ENCODE measurements at places on chromosomes 1 and 21. TPM values are rescaled to one million over a fixed set of nuclear protein-coding genes. Genes with fewer than 3 reads are reported as not detected.

DNA sequence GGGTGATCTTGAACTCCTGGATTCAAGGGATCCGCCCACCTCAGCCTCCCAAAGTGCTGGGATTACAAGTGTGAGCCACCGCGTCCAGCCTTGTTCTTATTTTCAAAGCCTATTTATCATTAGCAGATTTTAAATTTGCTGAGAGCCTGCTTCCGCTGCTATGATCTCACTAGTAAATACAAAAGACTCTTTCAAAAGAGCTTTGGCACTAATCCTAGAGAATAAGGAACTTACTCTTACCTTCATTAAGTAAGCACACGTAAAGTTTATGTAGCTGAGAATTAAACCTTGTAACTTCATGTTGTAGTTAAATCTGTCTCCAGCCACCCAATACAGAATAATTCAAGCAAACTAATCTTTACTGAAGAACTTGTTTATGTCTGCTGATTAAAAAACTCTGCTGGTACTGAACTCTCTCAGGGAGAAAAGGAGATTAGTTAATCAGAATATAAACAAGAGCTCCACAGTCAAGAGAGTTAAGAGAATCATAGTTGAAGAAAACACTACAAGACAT lies 72.3 kb downstream of the RUSC1 start:
- H3K27ac ChIP-seq = no peak overlapping the region
- H3K27me3 ChIP-seq = no peaks in the 10 kb centered on the region
- H3K36me3 ChIP-seq = peaks cover 57% of the 10 kb centered on the region
- H3K4me1 ChIP-seq = no peaks in the 10 kb centered on the region
- no peak for DNase-seq

GRCh38 chr1:112058815-112059450 lies 69.5 kb upstream of the KCND3 start:
- DNase-seq = no peak
- H3K4me3 ChIP-seq = no peak overlapping the region
- no peaks in the 10 kb centered on the region for H3K36me3 ChIP-seq
- H3K27me3 ChIP-seq = peaks cover 4% of the 10 kb centered on the region
- H3K4me1 ChIP-seq = no peaks in the 10 kb centered on the region

GRCh38 chr1:54342742-54343687 lies 63.2 kb downstream of the SSBP3 start:
- DNase-seq = no peak
- H3K27ac ChIP-seq = no peak overlapping the region
- no peak overlapping the region for H3K4me3 ChIP-seq
- peaks cover 14% of the 10 kb centered on the region for H3K36me3 ChIP-seq
- H3K27me3 ChIP-seq = no peaks in the 10 kb centered on the region

DNA sequence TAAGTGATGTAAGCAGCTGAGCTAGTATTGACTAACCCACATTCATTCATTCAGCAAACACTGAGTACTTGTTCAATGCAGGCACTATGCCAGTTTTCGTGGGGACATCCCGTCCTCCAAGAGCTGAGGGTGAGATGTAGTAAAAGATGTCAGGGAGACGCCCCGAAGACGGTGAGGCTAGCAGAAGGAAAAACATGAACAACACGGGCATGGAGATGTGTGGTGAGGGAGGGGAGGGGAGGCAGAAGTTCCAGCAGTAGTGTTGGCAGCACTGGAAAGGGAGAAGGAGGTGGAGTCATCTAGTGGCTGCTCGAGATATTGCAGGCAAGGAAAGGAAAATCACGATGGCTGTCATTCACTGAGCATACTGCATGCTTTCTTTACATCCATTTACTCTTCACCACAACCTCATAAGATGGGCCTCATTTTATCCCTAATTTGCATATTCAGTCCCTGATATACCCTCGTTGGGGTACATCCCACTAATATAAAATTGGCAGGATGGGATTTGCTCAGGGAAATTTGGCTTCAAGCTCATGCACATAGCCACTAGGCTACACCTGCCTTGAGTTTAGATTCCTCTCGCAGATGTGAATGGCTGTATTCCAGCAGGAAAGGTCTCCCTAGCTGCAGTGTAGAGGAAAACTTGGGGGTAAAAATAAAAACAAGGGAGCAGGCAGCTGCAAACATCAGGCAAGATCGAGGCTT lies 14.5 kb downstream of the PDZK1IP1 start:
- no peak overlapping the region for H3K4me3 ChIP-seq
- peaks cover 9% of the 10 kb centered on the region for H3K4me1 ChIP-seq
- DNase-seq = peak; percentile 39
- no peaks in the 10 kb centered on the region for H3K36me3 ChIP-seq

DNA sequence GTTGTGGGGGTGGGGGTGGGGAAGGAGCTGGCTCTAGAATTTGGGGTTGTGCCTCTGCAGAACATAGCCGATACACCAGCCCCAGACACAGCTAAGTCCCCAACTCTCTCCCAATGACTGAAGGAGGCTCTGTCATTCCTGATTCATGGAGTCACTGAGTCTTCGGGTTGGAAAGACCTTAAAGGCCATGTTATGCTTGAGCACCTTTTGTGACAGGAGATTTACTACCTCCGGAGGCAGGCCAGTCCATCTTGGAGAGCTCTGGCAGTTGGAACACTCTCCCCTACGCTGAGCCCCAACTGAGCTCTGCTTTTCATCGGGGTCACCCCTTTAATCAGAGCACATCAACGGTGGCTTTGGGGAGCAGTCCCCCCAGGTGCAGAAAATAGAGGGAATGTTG lies 284.4 kb upstream of the GJB5 start:
- no peaks in the 10 kb centered on the region for H3K27me3 ChIP-seq
- DNase-seq = no peak
- H3K4me3 ChIP-seq = no peak overlapping the region
- H3K36me3 ChIP-seq = no peaks in the 10 kb centered on the region

- H3K27ac ChIP-seq = no peak overlapping the region
- H3K27me3 ChIP-seq = no peaks in the 10 kb centered on the region
- H3K4me3 ChIP-seq = no peak overlapping the region
- H3K4me1 ChIP-seq = no peaks in the 10 kb centered on the region
- no peaks in the 10 kb centered on the region for H3K36me3 ChIP-seq
Measured at GRCh38 chr1:69929308-69930057, 275.9 kb downstream of the LRRC40 start.

DNA sequence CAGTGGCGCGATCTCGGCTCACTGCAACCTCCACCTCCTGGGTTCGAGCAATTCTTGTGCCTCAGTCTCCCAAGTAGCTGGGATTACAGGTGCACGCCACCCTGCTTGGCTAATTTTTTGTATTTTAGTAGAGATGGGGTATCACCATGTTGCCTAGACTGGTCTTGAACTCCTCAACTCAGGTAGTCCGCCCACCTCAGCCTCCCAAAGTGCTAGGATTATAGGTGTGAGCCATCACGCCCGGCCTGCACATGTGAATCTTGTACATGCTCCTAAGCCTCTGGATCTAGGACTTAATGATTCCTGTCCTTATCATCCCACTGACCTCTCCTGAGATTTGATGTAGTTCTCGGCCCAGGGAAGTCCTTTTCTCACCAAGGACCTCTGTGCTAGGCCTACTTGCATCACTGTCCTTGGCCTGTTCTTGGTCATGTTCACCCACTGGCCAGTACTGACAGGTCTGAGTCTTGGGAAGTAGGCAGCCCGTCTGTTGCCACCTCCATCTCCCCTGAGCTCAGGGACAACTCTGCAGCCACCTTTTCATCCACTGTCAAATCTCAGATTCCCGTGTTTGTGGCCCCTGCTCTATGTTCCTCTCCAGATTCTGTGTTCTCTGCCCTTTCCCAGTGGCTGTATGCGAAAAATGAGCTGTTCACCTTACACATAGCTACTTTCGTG lies 9.4 kb downstream of the HYI start:
- H3K36me3 ChIP-seq = peaks cover 90% of the 10 kb centered on the region
- H3K4me3 ChIP-seq = no peak overlapping the region
- H3K4me1 ChIP-seq = no peaks in the 10 kb centered on the region
- no peak for DNase-seq
- no peaks in the 10 kb centered on the region for H3K27me3 ChIP-seq

GRCh38 chr1:98923667-98924066 lies 81.0 kb downstream of the PLPPR5 start:
- no peak for DNase-seq
- H3K36me3 ChIP-seq = no peaks in the 10 kb centered on the region
- H3K4me3 ChIP-seq = no peak overlapping the region
- H3K27ac ChIP-seq = no peak overlapping the region
- no peaks in the 10 kb centered on the region for H3K4me1 ChIP-seq
- no peaks in the 10 kb centered on the region for H3K27me3 ChIP-seq

- no peak overlapping the region for H3K4me3 ChIP-seq
- no peaks in the 10 kb centered on the region for H3K27me3 ChIP-seq
- H3K36me3 ChIP-seq = no peaks in the 10 kb centered on the region
- no peak for DNase-seq
Measured at GRCh38 chr1:71835442-71835813, 446.9 kb downstream of the NEGR1 start.

DNA sequence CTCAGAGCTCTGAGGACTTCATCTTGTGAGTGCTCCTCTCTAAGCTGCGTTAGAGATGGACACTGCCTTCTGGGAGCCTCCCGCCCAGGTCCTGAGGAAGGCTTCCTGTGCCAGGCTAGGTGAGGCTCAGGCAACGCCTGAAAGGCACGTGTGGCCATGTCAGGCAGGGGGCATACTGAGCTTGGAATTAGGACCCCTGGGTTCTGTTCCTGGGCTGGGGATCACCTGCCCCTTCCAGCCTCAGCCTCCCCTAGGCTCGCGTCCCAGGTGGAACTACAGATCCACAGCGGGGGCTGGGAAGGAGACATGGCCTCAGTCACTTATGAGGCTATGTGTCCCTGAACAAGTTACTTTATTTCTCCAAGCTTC lies 10.0 kb upstream of the ASCL5 start:
- H3K4me3 ChIP-seq = no peak overlapping the region
- H3K36me3 ChIP-seq = peaks cover 57% of the 10 kb centered on the region
- H3K4me1 ChIP-seq = peaks cover 15% of the 10 kb centered on the region
- no peaks in the 10 kb centered on the region for H3K27me3 ChIP-seq
- no peak for DNase-seq
- peak overlapping the region; percentile 17 for H3K27ac ChIP-seq

DNA sequence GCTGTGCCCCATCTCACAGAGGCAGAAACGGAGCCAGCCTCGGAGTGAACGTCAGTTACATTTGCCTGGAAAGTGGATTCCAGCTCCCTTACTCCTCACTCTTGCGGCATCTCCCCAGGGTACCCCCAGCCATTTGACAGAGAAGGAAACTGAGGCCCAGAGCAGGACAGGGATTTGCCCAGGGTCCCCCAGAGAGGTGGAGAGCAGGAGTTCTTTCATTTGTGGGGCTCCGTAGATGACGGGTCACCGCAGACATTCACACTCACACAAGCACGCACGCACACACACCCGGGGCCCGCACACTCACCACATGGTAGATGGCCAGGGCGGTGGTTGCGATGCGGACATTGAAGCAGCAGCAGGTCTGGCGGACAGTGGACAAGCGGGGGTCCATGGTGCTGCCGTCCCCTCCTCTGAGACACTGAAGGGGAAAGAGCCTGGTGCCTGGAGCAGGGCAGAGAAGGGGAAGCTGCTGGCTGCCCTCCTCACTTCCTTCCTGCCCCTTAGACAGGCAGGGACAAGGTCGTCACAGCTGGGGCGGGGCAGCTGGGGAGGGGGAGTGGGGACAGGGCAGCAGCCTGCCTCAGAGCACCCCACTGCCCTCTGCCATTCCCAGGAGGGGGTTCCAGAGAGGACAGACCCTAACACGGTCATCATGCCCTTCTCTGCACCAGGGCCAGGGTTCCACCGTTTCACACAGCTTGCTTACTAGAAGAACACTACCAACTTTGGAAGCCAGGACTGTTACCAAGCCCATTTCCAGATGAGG lies at the start of gene LAPTM5:
Gene LAPTM5, minus strand, starts transcription at position 423 of the 769 bp plus-strand sequence. Its CDS starts 29 bp downstream, at position 394.
- DNase-seq = no peak
- no peaks in the 10 kb centered on the region for H3K27me3 ChIP-seq
- H3K36me3 ChIP-seq = no peaks in the 10 kb centered on the region
- H3K4me1 ChIP-seq = peaks cover 14% of the 10 kb centered on the region

GRCh38 chr1:203658274-203658673 lies 31.6 kb downstream of the ATP2B4 start:
- H3K27ac ChIP-seq = no peak overlapping the region
- DNase-seq = no peak
- peaks cover 2% of the 10 kb centered on the region for H3K36me3 ChIP-seq
- H3K27me3 ChIP-seq = no peaks in the 10 kb centered on the region
- H3K4me1 ChIP-seq = peaks cover 27% of the 10 kb centered on the region

- no peaks in the 10 kb centered on the region for H3K36me3 ChIP-seq
- H3K4me1 ChIP-seq = no peaks in the 10 kb centered on the region
- no peak overlapping the region for H3K27ac ChIP-seq
- no peak for DNase-seq
- no peak overlapping the region for H3K4me3 ChIP-seq
Measured at GRCh38 chr1:106080608-106081325, 975.7 kb upstream of the PRMT6 start.

The C4BPB gene
- total RNA-seq = 0.28 TPM

The LRRIQ3 gene
- total RNA-seq = 1.7 TPM

The AMY1C gene
- total RNA-seq = not detected

The SETD4 gene
- 11.9 TPM for total RNA-seq

The GJB3 gene
- total RNA-seq = not detected

The CC2D1B gene
- 21.4 TPM for total RNA-seq

The PLA2G2A gene
- not detected for total RNA-seq

The C21orf91 gene
- 14.0 TPM for total RNA-seq

The ST6GALNAC5 gene
- not detected for total RNA-seq

The B3GALT2 gene
- 1.8 TPM for total RNA-seq

Data from SJSA1 (cell line).